ENCODE measurements at places on chromosomes 12 and 14.
A peak's percentile ranks its signal among the peaks of the same experiment; 100 is the strongest.

- no peak for DNase-seq
Measured at GRCh38 chr12:52079576-52080402, at the start of gene SMIM41. SMIM41 (plus strand) TSS chr12:52079704; CDS start chr12:52079780, 76 bp downstream.

- DNase-seq = no peak
Measured at GRCh38 chr14:92099802-92100201, 6.6 kb downstream of the ATXN3 start.

DNA sequence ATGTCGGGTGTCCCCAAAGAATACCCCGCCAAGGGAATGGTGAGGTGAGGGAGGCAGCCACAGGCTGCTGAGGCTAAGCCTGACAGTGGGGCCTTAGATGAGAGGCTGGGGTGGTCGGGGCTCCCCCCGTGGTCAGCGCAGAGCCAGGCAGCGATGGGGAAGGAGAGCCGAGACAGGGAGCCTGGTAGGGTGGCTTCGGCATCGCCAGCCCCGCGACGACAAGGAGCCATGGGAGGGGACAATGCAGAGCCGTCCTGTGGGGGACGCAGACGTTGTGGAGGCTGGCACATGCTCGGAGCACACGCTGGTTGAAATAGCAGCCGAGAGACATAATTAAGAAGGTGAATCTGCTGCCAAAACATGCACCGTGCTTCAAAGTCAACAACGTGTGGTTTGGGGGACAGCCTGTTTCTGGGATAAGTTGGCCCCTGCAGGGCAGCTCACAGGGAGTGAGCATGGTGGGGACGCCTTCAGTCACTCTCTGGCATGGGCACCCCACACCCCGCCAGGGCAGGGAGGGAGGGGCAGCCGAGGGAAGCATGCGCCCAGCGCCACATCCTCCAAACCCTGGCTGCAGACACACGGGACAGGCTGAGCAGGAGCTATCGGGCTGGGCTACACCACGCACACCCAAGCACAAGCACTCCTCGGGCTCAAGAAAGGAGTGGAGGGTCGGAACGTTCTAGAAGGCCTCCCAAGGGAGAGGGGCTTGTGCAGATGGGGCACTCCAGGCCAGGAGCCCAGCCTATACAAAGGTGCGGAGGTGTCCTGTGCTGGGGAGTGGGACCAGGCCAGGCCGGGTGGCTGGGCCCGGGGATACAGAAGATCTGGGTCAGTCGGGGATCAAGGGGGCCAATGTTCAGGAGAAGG is 66.6 kb upstream of the C14orf180 start:
- DNase-seq = no peak

- DNase-seq = no peak
Measured at GRCh38 chr14:92990456-92991430, 67.8 kb downstream of the CHGA start.

- peak; percentile 16 for DNase-seq
Measured at GRCh38 chr14:35480119-35480769, 53.7 kb upstream of the INSM2 start.

- no peak for DNase-seq
Measured at GRCh38 chr12:20372326-20373096, 4.2 kb downstream of the PDE3A start.

DNA sequence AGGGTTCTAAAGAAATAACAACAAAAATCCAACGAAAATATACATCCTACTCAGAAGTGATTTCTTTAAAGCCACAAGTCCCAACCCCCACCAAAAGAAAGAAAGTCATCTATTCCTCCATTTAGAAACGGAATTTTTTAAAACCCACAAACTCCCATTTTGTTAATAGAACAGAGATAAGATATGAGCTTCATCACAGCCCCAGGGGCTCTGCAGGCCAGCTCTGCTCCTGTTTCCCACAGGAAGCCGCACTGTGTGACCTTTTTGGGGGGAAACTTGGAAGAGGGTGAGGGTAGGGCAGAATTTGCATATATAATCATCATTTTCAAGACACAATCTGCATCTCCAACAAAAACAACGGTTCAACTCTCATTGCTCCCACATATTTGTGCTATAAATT is 2.8 kb downstream of the FBXL14 start:
- no peak for DNase-seq

GRCh38 chr12:29152223-29152868 is 3.3 kb downstream of the FAR2 start:
- peak; percentile 73 for DNase-seq

- no peak for DNase-seq
Measured at GRCh38 chr14:63777024-63777423, 49.2 kb upstream of the SGPP1 start.

GRCh38 chr12:8844665-8845064 is 22.2 kb downstream of the A2ML1 start:
- no peak for DNase-seq

- DNase-seq = peak; percentile 65
Measured at GRCh38 chr14:73771848-73772638, 57.9 kb upstream of the PNMA1 start.

- DNase-seq = no peak
Measured at GRCh38 chr12:68804657-68805591, 3.1 kb upstream of the MDM2 start.

DNA sequence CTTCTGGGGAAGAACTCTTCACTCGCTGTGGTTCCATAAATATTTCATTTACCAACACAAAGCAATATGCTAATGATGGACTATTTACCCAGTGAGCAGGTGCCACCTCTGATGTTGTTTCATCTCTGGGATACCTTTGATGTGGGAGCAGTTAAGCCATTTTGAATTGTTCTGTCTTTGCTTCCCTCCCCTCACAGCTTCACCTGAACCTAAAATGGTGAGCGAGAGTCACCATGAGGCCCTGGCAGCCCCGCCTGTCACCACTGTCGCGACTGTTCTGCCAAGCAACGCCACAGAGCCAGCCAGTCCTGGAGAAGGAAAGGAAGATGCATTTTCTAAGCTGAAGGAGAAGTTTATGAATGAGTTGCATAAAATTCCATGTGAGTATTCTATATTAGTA is 352.7 kb downstream of the SYT1 start:
- DNase-seq = no peak

- no peak for DNase-seq
Measured at GRCh38 chr12:131682510-131682895, 28.4 kb upstream of the SFSWAP start.
